Stimulated activated naive CD8-positive, alpha-beta T cell treated with anti-CD3 and anti-CD28 coated beads, Interleukin-15, Interleukin-2, amounts not matched to agents 100 U/mL and 50 U/mL, for 24 hours (primary cell): ENCODE measurements at places on chromosomes 13 and 19.

- DNase-seq = no peak
Measured at GRCh38 chr13:112910016-112910415, 59.0 kb upstream of the MCF2L start.

DNA sequence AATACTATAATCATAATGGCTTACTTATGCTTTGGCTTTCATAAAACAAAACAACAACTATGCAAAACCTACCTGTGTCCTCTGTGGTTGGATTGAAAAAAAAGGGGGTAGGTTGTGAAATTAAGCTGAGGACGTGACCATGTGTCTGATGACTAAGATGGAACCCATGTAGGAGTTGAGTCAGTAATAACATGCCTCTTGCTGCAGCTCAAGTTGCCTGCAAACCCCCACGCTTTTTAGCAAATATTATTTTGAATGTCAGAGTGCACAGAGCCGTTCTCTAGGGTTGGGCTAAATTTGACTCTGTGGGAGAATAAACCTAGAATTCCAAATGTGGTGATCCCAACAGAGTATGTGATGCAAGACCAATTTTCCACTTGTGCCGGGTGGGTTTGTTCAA, 209.3 kb downstream of the KCNRG start:
- no peak for DNase-seq

DNA sequence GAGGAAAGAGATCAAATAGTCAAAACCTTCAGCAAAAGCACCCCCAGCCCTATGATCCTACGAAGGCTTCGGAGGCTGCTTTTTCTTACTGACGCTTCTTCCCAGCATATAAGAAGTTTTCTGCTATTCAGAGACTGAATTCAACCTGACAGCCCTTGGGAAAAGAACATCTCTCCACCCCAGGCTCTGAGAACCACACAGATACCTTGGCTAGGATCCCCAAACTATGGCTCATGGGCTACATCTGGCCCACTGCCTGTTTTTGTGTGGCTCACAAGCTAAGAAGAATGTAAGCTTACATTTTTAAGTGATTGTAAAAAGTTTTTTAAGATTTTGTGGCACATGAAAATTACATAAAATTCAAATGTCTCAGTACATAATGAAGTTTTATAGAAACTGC, 3.0 kb downstream of the SLC15A1 start:
- DNase-seq = no peak

DNA sequence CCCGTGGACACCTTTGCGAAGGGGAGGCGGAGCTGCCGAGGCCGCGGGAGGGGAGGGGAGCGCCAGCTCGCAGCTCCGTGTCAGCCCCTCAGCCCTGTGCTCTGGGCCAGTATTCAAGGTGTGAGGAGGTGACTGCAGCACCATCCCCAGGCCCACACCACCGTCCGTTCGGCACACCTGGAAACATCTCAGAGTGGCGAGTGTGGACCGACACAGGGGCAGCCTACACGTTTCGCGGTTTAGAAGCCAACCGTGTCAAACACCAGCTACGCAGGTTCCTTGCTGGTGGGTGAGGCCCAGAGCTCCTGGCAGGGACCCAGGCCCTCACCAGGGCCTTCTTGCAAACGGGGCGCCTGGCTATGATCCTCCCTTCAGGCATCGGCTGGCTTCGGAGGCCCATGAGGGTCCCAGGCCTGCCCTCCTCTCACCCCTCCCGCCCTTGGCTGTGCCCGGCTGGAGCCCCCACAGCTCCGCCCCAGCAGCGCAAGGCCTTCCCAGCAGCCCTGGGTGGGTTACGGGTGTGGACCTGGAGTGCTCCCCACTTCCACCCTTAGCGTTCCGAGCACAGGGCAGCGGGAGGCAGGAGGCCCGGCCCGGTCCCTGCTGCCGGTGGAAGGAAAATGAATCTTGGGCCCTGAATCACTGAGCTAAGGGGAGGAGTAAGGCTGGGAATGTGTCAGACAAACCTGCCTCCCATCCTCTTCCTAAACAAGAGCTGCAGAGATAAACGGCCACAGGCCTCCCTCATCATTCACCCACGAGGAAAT, 1.2 kb downstream of the C13orf46 start:
- DNase-seq = no peak

- DNase-seq = no peak
Measured at GRCh38 chr19:50602496-50602895, 34.3 kb upstream of the LRRC4B start.

- DNase-seq = no peak
Measured at GRCh38 chr13:109743706-109744453, 42.5 kb downstream of the IRS2 start.

DNA sequence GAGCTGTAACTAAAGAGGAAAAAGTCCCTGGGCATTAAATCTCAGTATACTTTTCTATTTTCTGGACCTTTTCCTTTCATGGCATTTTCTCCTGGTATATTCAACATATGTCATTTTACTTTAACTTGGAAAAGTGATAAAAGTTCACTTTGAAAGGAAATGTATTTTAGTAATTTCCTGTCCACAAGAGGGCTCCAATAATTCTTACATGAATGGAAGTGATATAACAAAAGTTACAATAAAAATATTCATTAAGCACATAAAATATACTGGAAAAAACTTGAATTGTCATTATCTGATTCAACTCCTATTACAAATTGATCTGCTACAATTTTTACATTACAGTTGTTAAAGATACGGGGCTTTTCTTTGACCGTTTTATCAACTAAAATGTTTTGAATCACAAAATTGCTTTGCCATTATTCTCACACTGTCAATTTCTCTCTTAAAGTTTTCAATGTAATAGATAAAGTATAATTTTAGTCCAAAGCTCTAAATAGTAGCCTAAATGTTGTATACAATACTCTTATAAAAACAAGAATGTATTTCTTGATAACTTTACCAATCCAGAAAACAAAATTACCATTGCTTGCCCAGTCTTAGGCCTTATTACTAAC, 4.9 kb downstream of the UBL3 start:
- no peak for DNase-seq

DNA sequence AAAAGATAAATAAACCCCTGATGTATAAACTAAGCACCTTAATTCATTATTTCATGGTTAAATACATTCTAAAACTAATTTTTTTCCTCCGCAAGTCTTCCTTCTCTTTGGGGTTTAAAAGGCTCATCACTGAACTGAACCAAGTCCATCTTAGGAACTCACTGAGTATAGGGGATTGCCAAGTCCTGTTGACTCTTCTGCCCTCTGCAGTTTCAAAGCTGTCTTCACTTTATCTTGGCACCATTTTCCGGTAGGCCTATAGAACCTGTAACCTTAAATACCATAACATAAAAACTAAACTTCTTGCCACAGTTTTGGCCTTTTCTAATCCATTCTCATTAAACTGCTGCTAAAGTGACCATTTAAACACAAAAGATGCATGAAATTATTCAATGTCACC, 66.5 kb upstream of the USPL1 start:
- DNase-seq = no peak

DNA sequence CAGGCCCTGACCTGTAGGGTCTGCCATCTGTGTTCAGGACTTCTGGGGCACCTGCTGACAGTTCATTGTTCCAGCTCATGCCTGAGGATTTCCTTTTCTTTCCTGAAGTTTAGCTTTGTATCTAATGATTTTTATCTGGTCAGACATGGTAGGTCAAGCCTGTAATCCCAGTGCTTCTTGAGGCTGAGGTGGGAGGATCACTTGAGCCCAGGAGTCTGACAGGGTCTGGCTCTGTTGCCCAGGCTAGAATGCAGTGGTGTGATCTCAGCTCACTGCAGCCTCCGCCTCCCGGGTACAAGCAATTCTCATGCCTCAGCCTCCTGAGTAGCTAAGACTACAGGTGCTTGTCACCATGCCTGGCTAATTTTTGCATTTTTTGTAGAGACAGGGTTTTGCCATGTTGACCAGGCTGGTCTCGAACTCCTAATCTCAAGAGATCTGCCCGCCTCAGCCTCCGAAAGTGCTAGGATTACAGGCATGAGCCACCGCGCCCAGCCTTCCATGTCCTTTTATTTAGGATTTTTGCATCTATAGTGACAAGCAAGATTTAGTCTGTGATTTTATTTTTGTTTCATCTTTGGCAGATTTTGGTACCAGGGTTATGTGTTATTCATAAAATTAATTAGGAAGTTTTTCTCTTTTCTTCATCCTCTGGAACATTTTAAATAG, 33.2 kb downstream of the CHST8 start:
- DNase-seq = no peak

DNA sequence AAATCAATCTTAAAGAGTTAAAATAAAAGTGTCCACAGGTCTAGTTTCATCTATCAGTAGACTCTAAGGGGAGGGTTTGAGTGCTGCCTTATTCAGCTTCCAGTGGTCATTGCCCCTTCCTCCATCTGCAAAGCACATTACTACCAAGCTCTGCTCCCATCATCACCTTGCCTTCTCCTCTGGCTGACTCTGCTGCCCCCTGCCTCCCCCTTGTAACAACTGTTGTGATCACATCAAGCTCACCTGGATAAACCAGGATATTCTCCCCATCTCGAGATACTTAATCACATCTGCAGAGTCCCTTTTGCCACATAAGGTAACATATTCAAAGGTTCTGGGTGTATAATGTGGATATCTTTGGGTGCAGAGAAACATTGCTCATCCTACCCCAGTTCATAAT, 43.3 kb upstream of the GPC6 start:
- no peak for DNase-seq

DNA sequence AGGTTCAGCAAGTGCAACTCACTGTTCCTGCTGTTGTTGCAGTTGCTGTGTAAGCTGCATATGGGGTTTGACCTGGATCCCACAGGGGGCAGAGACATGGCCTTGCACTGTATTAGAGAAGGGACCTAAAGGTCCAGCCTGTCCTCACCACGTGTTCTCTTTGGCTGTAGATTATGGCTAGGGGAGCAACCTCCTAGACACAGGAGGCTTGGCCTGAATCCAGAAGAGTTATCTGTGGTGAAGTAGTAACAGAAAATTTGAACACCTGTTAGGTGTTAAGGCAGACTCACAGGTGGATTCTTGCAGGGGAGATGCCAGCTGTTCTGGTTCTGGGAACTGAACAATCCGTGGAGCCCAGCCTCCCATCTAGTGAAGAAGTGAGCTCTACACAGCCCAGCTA, 3.4 kb upstream of the CYP4F11 start:
- no peak for DNase-seq
